ENCODE measurements at places on chromosomes 16 and 17.
A peak's percentile ranks its signal among the peaks of the same experiment; 100 is the strongest.

GRCh38 chr16:66693149-66693548, 3.4 kb downstream of the CMTM4 start:
- DNase-seq = no peak

DNA sequence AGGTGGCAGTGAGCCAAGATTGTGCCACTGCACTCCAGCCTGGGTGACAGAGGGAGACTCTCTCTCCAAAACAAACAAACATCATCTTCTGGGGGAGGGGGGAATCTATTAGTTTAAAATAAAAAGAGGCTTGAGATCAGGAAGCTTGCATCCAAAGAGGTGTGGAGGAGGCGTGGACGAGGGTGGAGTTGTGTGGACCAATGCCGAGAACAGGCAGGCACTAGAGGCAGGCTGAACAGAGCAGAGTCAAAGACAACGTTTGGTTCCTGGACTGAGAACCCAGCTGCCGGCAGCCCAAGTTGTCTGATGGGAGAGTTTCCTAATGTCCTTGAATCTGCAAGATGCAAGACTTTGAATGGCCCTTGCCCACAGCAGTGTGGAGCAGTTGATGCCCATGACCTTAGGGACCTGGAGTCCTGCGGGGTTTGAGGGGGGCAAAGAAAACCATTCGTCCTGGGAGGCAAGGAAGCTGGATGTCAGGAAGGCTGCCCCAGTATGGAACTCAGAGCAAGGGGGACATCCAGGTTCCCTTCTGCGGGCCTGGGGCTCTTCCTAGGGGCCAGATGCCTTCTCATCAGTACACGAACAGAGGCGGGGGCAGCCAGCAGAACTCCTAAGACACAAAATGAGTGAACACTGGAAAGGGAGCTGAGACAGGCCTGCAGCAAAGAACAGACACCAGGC, 9.2 kb downstream of the TBC1D16 start:
- DNase-seq = no peak

DNA sequence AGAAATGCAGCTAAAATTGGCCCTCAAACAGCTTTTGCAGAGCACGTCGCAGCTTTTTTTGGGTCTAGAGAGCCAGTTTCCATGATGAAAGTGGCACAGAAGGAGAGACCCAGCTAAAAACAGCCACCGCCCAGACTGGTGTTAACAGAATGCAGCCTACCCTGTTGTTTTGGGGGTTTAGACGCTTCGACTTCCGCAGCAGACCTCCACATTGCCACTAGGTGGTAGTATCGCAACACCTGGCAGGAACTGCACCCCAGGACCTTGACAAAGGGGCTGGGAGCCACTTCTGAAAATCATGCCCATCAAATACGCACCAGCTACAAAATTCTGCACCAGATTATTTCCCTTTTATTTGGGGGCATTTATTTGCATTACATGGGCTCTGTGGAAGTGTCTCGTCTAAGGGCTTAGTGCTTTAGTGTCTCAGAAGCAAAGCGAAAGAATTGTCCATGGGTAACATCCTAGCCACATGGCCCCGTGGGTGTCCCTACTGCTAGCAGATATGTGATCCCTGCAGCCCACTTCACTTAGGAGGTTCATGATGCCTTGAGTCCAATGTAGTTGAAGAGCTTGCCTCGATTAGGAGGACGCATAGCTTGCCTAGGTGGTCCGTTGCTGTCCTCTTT, 167.1 kb downstream of the HAPSTR1 start:
- peak; percentile 30 for DNase-seq

GRCh38 chr17:74474043-74474792, 7.8 kb downstream of the CD300A start:
- DNase-seq = no peak

GRCh38 chr17:2841606-2842005, 45.4 kb downstream of the RAP1GAP2 start:
- DNase-seq = no peak

DNA sequence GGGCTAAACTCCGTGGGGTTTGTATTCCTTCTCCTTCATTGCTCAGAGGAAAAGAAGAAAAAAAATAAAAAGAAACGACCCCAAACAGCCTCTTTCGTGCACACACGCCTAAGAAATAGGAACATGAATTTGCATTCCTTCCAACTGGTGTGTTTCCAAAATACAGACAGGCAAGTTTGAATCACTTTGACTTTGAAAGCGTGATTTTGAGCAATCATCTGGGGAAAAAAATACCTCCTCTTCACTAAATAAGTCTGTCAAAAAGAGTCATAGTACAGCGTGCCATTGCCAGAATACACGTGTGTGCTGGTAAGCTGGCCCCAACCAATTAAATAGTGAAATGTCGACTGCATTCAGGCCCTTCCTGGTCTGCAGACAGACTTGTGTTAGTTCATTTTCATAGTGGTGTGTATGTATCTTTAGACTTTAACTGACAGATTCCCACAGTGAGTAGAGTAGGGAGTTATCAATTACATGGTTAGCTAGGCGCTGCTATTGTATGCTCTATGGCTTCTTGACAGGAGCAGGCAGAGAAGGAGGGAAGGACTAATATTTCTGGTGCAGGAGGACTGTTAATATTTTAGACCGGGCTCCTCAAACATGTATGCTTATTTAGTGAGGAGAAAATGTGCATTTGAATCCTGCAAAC, 618.3 kb downstream of the MAF start:
- DNase-seq = no peak

DNA sequence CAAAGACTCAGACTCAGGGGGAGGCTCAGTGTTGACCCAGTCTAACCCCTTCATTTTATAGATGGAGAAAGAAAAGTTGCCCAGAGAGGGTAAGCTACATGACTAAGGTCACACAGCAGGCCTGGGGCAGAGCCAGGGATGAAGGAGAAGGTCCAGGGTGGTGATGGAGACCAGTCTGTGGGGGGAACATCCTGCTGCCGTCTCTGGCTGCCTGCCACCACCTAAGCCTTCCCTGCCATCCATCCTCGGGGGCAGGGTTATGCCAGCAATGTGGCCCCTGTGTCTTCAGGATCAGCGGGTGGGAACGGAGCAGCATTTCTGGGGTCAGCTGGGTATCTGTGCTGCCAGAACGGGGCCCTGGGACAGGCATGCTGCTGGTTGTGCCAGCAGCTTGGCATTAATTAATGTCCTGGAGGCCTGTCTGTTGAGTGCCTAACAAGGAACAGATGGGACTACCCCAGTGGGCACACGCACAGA, 5.5 kb downstream of the DOK4 start:
- no peak for DNase-seq

GRCh38 chr17:31058976-31059375, 35.8 kb upstream of the NF1 start:
- no peak for DNase-seq

All from activated T-cell treated with anti-CD3 and anti-CD28 coated beads, Interleukin-2, amount 50 U/mL, for 24 hours (primary cell).